Posterior vena cava (tissue), 2 donors: ENCODE measurements at places on chromosomes 7 and 10. TPM values are rescaled to one million over a fixed set of nuclear protein-coding genes. Genes with fewer than 3 reads are reported as not detected.

DNA sequence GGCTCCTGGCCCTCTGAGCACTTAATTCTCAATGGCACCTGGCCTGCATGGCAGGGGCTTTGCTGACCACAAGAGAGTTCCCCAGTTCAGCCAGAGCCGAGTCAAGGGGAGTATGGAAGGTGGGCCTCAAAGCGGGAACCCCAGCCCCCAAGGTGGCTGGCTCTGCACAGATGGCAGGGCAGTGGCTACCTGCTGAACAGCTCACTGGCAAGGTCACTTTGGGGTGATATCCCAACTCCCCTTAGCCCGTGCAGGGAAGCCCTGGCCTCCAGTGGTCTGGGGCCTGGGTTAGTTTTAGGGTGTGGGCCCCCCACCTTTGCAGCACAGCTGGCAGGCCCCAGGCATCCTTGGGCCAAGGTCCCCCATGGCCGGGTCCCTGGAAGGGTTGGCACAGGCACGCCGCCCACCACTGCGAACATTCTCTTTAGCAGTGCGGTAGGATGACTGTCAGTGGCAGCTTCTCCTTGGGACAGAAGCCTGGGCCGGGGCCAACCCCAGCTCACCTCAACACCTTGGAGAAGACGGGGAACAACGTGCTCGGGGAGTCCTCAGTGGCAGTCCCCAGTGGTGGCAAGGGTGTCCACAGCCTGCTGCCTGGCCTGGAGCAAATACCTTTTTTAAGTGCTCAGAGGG, 36.8 kb downstream of the PPIF start:
- peak; percentile 81 for DNase-seq

DNA sequence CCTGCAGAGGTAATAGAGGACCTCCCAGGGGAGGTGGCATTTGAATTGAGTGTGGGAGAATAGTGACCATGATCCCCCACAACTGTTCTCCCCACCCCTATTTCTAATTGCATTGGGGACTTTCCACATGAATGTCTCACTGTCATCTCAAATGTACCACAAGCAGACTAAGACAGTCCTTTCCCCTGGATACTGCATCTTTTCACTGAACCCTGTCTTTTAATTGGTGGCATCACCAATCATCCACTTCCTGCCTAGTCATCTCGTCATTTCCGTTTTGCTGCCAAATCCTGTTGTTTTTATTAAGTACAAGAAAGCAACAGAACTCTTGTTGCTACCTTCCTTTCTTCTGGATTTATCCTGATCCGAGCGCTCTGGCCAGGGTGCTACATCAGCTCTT, 120.3 kb downstream of the NRP1 start:
- DNase-seq = no peak

GRCh38 chr7:77413861-77414424, 2.2 kb downstream of the GSAP start:
- DNase-seq = no peak

DNA sequence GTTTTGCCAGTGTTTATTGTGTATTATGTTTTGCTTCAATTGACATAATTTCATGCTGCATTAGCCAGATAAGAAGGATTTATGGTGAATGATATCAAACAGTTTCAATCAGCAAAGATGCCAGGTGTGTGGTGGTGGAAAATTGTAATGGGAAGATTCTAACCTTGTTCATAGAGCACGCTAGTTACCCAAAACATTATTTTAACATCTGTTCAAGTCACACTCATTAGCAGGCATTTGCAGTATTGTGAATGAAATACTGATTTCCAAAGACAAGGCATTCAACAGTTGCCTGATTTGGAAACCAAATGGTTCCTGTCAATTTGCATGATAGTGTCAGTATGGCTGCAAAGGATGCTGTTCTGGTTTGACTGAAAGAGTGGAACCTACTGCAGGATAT, 129.7 kb downstream of the EPC1 start:
- no peak for DNase-seq

DNA sequence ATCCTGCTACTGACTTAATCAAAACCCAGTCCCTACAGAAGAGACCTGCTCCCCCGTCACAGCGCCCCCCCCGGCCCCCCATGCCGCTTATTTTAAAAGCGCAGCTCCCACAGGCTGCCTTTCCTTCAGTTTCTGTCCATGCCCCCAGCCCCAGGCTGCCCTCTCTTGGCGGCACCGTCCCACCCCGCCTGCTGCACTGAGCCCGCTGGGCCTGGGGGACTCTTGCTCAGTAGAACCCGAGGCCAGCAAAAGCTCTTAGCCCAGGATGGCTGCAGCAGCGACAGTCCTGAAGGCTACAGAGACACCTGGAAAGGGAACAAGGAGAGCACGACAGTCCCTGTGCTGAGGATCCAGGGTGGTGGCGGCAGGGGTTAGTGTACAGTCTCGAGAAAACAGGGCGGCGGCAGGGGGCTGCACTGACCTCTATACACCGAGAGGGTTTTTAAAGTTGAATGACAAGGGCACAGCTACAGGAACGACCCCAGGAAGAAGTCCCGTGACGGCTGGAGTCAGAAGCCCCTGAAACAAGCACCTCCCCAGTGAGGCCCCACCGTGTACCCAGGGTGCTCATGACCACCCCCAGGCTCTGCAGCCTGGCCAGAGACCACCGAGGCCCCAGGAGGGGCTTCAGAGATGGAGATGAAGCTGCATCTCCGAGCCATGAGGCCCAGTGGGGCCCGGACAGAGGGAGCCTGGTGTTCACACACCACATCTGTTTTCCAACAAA, 54.4 kb downstream of the ZRANB1 start:
- peak; percentile 62 for DNase-seq

DNA sequence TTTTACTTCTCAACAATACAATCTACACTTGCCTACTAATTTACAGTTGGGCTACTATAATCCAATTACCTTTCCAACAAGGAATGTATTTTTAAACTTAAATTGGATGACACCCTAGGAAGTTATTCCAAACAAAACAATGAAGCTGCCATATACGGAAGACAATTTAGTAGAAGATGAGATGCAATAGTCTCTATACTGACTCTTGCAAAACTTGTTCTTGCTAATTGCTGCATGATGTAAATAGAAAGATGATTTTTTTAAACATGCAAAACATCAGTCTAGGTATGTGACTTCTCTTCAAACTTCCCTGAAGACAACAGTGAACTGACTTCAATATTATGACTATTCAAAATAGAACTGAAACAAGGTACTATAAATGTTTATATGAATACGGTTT, 17.6 kb downstream of the NT5C3A start:
- no peak for DNase-seq

DNA sequence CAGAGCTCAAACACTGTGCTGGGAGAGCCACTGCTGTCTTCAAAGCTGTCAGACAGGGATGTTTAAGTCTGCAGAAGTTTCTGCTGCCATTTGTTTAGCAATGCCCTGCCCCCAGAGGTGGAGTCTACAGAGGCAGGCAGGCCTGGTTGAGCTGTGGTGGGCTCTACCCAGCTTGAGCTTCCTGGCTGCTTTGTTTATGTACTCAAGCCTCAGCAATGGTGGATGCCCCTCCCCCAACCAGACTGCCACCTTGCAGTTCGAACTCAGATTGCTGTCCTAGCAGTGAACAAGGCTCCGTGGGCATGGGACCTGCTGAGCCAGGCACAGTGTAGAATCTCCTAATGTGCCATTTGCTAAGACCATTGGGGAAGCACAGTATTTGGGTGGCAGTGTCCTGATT, 4.6 kb upstream of the CYP2C19 start:
- DNase-seq = no peak

GRCh38 chr7:21934808-21935207, 10.9 kb downstream of the CDCA7L start:
- DNase-seq = no peak

- no peak for DNase-seq
These were observed 114.6 kb downstream of the NRBF2 start for GRCh38 chr10:63247771-63248170.

DNA sequence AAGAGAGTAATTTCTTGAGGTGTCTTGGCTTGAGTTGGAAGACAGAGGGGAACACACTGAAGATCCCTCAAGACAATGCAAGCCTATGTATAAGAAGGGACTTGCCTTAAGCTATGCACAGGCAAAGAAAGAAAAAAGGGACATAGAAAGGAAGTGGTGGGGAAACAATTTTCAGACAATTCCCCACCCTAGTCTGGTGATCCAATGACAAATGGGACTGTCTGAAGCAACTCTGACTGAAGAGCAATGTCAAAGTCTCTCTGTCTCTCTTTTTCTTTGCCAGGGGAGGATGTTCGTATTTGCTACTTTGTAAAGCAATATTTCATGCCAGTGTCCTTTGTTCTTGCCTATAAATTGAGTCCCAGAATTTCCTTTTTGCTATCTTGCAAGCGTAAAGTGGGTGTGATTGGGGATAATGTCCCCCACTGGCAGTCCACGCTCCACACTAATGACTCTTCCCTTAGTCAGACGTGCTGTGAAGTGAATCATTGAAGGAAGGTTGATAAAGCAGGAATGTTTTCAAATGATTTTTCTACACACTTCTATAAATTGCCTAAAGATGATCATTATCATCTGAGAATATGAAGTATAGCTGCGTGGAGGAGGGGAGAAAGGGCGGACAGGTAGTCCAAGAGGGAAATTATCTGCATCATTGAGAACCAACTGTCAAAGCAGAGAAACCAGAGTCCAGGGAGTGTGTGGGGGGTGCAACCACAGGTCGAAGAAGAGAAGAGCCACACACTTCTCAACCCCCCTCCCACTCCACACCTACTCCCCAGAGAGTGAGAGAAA, 243.8 kb upstream of the ETV1 start:
- no peak for DNase-seq

GRCh38 chr10:689452-690371, at the start of gene DIP2C:
TSS of gene DIP2C (minus strand) at chr10:689668. CDS start at chr10:689578, 90 bp downstream.
- DNase-seq = peak; percentile 91

GRCh38 chr7:28771906-28772622, 186.1 kb downstream of the TRIL start:
- no peak for DNase-seq

The CD36 gene
- total RNA-seq = 120 TPM

The GNGT1 gene
- total RNA-seq = not detected

The BNIP3 gene
- total RNA-seq = 20.1 TPM

The MOGAT3 gene
- total RNA-seq = not detected

The HOXA11 gene
- 1.1 TPM for total RNA-seq

The SGMS1 gene
- total RNA-seq = 37.5 TPM

The BEND7 gene
- 10.1 TPM for total RNA-seq

The CALML5 gene
- total RNA-seq = not detected

The CARD11 gene
- total RNA-seq = 1.9 TPM

The ARHGEF5 gene
- total RNA-seq = 9.7 TPM
